ENCODE measurements at places on chromosomes 16 and 17.

DNA sequence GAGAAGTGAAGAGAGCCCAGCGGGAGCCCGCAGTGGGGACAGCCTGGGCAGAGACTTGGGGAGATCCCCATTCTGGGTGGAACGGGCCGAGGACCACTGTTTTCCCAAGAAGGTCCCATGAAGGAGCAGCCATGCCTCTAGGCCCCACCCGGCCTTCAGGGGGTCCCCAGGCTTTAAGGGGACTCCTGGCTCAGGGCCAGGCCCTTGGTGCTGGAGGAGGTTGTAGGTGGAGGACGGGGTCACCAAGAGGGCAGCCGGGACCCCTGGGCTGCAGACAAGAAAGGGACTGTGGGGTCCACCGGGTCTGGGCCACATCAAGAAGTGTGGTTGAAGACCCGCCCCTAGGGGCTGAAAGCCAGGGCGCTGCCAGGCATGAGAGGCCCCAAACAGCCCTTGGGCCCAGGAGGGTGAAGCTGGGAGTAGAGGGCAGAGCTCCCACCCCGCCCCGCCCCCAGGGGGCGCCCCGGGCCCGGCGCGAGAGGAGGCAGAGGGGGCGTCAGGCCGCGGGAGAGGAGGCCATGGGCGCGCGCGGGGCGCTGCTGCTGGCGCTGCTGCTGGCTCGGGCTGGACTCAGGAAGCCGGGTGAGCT lies at the start of gene PRSS21:
PRSS21 (plus strand) TSS at position 487 of the 589 bp plus-strand sequence; CDS start at position 519, 32 bp downstream.
- DNase-seq = no peak

DNA sequence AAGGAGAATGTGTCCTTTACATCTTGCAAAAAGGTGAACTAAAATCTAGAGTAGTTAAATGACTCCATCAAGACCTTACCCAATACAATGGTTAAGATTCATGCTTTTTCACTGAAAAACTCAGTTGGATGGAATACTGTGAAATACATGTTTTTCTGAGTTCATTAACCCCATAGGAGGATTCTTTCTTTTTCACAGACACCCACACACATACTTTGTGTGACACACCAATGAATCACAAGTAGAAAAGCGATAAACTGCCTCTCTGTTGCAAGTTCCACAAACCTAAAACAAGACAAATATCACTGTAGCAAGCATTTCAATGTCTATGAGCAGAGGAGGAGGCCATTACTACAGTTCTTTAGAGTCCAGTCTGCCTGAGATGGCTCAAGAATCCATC lies 258.8 kb upstream of the CDH5 start:
- no peak for DNase-seq

GRCh38 chr16:85090873-85091521 lies 21.3 kb downstream of the CIBAR2 start:
- no peak for DNase-seq

GRCh38 chr17:67417507-67417906 lies 40.4 kb downstream of the PITPNC1 start:
- DNase-seq = no peak

DNA sequence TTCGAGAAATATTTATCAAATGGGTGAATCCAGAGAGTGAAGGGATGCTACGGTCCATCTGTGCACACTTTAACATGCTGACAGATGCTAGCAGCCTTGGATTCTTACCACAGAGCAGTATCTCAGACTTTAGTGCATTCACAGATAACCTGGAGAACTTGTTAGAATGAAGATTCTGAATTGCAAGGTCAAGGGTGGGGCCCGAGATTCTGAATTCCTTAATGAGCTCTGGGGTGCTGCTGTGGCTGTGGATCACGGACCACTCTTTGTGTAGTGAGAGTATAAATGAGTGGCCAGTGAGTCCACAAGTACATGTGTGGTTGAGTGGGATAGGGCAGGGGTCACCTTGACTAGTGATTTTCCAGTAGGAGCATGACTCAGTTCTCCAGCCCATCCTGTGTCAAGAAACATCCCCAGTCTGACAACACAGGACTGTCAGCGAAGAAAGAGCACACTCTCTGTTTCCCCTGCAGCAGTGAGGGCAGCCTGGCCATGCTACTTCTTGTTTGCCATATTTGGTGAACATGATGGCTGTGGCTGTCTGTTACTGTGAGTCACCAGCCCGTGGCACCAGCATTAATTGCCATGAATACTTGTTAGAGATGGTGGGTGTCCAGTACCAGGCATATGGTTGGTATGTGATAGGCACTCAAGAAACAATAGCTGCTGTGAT lies 13.0 kb upstream of the SALL1 start:
- DNase-seq = peak; percentile 38

- no peak for DNase-seq
Observed at GRCh38 chr17:58336456-58337209, 8.0 kb upstream of the TSPOAP1 start.

GRCh38 chr17:18226284-18226945 lies 980 bp downstream of the LLGL1 start:
- DNase-seq = no peak

GRCh38 chr17:47693731-47694580 lies at the start of gene TBKBP1:
Gene TBKBP1 (plus strand): TSS chr17:47694161. CDS start chr17:47696113, 1,952 bp downstream.
- DNase-seq = no peak

GRCh38 chr17:32912218-32912897 lies 15.6 kb upstream of the TMEM98 start:
- DNase-seq = peak; percentile 81

GRCh38 chr16:72206299-72206698 lies 34.3 kb upstream of the PMFBP1 start:
- no peak for DNase-seq

- DNase-seq = no peak
Observed at GRCh38 chr16:84477661-84478060, 26.8 kb downstream of the MEAK7 start.

DNA sequence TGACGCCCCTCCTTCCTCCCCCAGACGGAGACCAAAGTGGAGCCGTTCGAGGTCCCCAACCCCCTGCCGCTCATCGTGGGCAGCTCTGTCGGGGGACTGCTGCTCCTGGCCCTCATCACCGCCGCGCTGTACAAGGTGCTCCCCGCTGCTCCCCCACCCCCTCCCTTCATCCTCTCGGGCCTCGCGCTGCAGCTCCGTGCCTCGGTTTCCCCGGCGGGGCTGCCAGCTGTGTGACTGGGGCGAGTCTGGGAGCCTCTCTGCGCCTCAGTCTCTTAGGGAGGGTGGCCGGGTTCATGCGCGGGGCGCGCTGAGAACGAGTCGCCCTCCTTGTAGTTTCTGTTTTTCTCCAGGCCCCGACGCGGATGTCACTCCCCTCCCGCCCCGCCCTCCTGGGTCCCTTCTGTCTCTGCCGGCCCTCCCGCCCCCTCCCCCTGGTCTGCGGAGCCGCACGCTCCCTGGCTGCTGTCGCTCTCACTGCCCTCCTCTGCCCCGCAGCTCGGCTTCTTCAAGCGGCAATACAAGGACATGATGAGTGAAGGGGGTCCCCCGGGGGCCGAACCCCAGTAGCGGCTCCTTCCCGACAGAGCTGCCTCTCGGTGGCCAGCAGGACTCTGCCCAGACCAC lies 23.7 kb upstream of the ITGAX start:
- DNase-seq = no peak

GRCh38 chr16:70749681-70750601 lies 51.0 kb downstream of the VAC14 start:
- no peak for DNase-seq

- DNase-seq = no peak
Observed at GRCh38 chr17:27586203-27586721, 44.7 kb upstream of the LGALS9 start.

DNA sequence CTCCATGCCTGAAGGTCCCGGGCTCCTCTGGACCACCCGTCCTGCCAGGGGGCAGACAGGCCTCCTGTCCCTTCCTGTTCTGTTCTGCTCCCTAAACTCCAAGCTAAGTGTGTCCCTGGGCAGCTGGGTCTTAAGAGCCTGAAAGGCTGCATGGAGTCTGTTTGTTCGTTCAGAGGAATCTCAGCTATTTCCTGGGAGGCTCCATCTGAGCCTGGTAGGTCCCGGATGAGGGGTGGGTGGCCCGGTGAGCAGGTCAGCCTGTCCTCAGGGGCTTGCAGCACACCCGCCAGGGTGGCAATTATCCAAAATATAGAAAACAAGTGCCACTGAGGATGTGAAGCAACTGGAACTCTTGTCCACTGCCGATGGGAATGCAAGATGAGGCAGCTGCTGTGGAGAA lies 12.6 kb downstream of the ACTG1 start:
- DNase-seq = no peak

All from foreskin melanocyte (primary cell).